Colonic mucosa (tissue), 4 donors: ENCODE measurements at places on chromosomes 2 and 18.

- DNase-seq = no peak
These were observed 156.7 kb downstream of the CDCA7 start for GRCh38 chr2:173511357-173511756.

- DNase-seq = no peak
These were observed 28.1 kb upstream of the EML6 start for GRCh38 chr2:54695378-54695777.

GRCh38 chr2:49021271-49021670 is 133.0 kb downstream of the FSHR start:
- DNase-seq = no peak

- DNase-seq = no peak
These were observed 169.0 kb upstream of the HAAO start for GRCh38 chr2:42961385-42961811.

- no peak for DNase-seq
These were observed 293.8 kb downstream of the CYP26B1 start for GRCh38 chr2:71853858-71854257.
